Aorta (tissue), 5 donors: ENCODE measurements at places on chromosomes 13 and 19. TPM values are rescaled to one million over a fixed set of nuclear protein-coding genes. Genes with fewer than 3 reads are reported as not detected.

GRCh38 chr13:29567411-29567810 is 28.1 kb downstream of the SLC7A1 start:
- DNase-seq, result no peak

GRCh38 chr13:103349211-103349980 is 283.2 kb upstream of the SLC10A2 start:
- DNase-seq, result no peak

DNA sequence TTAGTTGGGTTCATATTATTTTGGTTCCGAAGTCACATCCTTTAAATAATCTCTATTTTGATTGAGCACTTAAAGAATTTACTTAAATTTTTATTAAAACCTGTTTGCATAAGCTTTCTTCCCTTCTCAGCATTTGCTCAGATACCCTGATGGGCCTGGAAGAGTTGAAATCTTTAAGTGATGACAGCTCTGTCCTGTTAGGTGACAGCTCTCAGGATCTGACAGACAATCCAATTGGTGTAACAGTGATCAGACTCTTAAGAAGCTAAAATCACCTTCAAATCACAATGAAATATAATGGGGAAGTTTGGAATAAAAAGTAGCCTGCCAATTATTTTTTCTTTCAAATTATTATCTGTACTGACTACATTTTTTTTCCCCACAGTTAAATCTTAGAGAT is 284.4 kb downstream of the LMO7 start:
- no peak for DNase-seq

DNA sequence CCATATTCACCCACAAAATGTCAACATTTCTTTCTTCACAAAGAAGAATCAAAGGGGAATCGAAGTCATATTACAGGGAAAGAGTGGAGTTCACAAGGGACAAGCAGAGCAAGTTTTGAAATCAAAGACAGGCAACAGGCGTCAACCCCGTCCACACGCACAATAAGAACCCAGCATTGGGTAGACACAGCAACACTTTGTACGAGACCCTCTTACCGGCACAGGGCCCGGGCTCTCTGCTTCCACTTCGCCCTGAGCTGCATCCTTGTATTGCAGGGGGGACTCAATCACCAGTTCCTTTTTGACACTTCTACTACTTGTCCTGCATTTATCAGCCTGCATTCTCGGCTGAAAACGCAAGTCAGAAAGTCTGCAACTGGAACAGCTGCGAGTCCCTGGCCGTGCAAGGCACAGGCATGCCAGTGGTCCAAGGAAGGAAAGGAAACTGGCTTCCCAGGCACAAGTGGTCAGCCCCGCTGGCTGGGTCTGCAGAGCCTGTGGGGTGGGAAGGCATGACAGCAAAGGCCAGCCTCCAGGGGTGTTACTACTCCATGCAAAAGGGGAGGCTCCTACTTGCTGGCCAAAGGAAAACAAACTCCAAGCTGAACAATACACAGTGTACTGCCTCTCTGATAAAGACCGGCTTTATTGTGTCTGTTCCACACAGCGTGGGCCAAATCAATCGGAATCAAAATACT is at the start of gene DOCK9:
Gene DOCK9, minus strand, starts transcription at position 497 of the 698 bp plus-strand sequence. Its CDS starts 155 bp downstream, at position 342.
- no peak for DNase-seq

- DNase-seq, result no peak
Observed at GRCh38 chr19:45161738-45162607, 1.2 kb upstream of the NKPD1 start.

DNA sequence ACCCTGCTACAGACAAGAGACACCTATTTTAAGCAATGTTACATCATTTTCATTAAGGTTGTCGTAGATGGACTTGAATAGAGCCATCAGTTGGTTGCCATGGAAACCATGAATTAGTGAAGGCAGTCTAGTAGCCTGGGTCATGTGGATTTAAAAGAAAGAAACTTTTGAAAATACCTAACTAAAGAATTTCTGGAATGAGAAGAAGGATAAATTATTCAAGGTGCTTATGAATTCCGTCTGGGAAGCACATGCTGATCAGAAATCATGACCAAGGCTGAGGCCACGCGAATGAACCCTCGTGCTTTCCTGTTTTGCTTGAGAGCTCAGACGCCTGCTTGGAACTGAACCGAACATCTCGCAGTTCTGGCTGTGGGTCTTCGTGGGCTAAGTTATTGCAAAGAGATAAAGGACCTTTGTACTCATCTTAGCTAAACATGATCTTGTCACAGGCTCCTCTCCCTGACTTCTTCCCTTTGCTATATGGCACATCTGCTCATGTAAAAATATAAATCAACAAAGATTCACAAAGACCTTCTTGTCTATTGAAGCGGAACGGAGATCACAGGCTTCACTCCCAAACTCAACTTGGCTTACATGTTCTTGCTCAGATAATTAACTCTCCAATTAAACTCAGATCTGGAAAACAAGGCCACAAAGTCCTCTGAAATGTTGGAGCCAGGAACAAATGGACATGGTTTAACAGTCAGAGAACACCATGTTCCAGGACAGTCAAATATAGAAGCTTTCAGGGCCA is 140.2 kb downstream of the NUFIP1 start:
- DNase-seq, result no peak

GRCh38 chr13:23243066-23243465 is 62.3 kb downstream of the SGCG start:
- DNase-seq, result no peak

PPM1N gene
- 0.88 TPM for total RNA-seq
